Lower leg skin (tissue), 4 donors: ENCODE measurements at places on chromosomes 12 and 14. TPM values are rescaled to one million over a fixed set of nuclear protein-coding genes. Genes with fewer than 3 reads are reported as not detected.

The VWF gene
- 56.2 TPM for total RNA-seq

The KRT72 gene
- total RNA-seq, result 0.42 TPM

The KRT2 gene
- total RNA-seq, result 1,166 TPM

The FLVCR2 gene
- 13.4 TPM for total RNA-seq

The RNASE3 gene
- total RNA-seq, result not detected

The DEGS2 gene
- total RNA-seq, result 136 TPM

The IFI27 gene
- total RNA-seq, result 133 TPM

The SMOC1 gene
- 1.7 TPM for total RNA-seq

The RDH12 gene
- total RNA-seq, result 70.4 TPM

The PDZRN4 gene
- total RNA-seq, result 8.3 TPM

- no peak for DNase-seq
These were observed 659.8 kb downstream of the DIO2 start for GRCh38 chr14:79551523-79551922.

GRCh38 chr14:99759546-99759925 is 33.7 kb upstream of the EML1 start:
- DNase-seq, result no peak

DNA sequence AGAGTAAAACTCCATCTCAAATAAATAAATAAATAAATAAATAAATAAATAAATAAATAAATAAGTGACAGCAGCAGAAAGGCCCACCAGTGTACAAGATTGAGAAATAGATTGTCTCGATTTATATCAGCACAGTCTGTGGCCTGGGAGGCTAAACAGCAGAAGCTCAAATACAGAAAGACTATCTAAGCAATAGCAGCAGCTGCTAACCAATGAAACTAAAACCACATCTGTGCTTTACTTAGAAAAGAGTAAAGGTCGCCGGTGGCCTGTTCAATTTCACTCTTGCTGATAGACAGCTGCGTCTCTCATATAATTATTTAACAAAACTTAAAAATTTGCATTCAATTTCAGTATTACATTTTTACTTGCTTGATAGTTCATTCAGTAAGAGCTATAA is 325.7 kb downstream of the CEP128 start:
- DNase-seq, result no peak

DNA sequence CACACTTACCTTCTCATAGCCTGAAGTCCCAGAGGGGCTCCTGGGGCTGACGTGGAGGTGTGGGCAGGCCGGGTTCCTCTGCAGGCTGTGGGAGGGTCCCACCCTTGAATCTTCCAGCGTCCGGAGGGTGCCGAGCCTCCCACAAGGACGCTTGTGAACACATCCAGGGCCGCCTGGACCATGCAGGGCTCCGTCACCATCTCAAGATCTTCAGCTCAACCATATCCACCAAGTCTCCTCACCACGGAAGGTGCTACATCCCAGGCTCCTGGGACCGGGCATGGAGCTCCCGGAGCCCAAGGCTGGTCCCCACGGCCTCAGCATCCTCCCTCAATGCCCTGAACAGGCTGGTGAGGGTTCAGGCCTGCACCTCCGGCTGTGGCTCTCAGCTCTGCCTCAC is 10.7 kb upstream of the FBRSL1 start:
- DNase-seq, result no peak

DNA sequence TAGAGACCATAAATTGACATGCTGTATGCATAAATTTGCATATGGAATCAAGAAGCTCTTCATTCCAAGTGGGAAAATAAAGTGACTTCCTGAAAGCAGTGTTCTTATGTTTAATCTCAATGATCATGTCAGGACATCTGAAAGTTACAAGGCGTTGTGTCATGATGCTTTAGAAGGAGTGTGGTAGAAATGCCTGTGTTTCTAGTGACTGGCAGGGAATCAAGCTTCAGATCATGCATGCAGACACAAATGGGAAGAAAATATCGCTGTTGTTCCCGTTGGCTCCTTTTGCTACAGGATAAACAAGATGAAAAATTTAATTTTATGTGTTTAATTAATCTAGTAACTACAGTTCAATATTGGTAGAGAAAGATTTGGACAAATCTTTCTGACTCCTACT is 298.1 kb upstream of the SYT1 start:
- DNase-seq, result no peak

DNA sequence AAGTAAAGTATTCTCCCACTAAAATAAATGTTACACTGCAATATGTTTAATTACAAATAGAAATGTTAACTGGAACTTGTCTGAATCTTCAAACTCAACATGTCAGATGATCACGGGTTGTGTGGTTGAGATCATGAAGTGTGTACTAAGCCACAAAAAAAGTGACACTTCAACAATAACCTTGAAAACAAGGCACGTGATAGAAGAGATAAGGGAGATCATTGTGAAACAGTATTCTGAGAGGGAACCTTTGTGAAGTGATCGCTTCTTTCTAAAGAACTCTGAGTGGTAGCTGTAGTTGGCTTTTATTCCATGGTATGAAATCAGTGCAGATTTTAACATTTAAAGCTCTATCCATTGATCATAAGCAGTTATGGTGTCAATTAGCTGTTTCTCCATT is 60.0 kb downstream of the LIN52 start:
- no peak for DNase-seq

- no peak for DNase-seq
These were observed 100.0 kb downstream of the PPP2R5C start for GRCh38 chr14:101861464-101861863.

GRCh38 chr12:75877763-75878621 is 153.6 kb downstream of the PHLDA1 start:
- no peak for DNase-seq

DNA sequence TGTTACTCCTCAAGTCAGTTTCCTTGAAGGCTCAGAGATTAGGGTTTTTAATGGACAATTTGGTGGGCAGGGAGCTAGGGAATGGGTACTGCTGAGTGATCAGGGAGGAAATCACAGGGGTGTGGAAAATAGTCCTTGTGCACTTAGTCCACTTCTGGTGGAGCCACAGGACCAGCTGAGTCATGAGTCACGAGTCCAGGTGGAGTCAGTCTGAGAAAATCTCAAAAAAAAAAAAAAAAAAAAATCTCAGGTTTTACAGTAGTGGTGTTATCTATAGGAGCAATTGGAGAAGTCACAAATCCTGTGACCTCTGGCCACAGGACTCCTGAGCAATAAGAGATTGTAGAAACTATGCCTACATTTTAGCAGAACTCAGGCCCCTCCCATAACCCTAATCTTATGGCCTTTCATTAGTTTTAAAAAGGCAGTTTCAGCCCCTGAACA is 28.2 kb upstream of the AMN1 start:
- DNase-seq, result no peak

GRCh38 chr12:9344541-9344940 is 136.3 kb upstream of the PZP start:
- no peak for DNase-seq

DNA sequence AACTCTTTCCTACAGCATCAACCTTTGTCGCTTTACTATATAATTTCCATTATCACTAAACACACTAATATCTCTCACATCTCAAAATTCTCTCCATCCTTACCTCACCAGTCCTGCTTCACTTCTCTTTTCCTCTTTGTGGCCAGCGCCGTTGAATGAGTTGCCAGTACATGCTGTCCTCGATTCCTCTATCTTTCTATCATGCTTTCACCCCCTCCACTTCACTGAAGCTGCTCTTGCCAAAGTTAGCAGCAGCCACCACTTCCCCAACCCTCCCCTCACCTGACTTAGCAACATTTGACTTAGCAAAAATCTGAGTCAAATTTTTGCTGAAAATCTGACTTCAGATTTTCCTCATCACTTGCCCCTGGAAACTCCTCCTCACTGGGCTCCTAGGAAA is 210.4 kb downstream of the ANO6 start:
- DNase-seq, result no peak
